ENCODE measurements at places on chromosomes 11 and 22. TPM values are rescaled to one million over a fixed set of nuclear protein-coding genes. Genes with fewer than 3 reads are reported as not detected.

GRCh38 chr11:75301601-75302345, 49.7 kb downstream of the ARRB1 start:
- no peak for DNase-seq

- DNase-seq: peak; percentile 73
Measured at GRCh38 chr22:46588279-46589140, 31.7 kb upstream of the GRAMD4 start.

GRCh38 chr22:36921309-36922104, 8.1 kb downstream of the CSF2RB start:
- DNase-seq: no peak

DNA sequence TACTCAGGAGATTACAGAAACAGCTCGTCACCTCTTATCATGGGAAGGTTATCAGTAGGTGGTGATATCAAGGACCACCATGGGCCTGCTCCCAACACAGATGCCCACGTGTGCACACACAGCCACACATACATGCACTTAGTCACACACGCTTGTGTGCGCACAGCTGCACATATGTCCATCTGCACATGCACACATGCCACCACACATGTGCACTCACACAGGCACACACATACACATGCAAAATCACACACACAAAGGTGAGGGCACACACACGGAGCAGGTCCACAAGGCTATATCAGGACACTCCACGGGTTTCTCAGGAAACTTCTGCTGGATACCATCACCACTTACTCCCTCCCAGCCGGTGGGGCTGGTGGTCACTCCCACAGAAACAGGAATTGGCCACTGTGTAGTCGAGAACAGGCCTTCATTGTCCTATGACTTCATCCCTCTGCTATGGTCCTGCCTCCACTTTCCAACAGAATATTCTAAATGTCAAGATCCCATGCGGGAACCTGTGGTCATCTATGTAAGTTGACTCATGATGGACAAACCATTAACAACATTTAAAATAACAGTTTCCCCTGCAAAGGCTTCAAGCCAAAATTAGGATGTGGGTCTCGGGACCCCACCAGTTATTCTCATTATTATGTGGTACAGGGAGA, 2.2 kb downstream of the C11orf24 start:
- no peak for DNase-seq

GRCh38 chr11:119691020-119691666, 37.9 kb downstream of the NECTIN1 start:
- peak; percentile 43 for DNase-seq

DNA sequence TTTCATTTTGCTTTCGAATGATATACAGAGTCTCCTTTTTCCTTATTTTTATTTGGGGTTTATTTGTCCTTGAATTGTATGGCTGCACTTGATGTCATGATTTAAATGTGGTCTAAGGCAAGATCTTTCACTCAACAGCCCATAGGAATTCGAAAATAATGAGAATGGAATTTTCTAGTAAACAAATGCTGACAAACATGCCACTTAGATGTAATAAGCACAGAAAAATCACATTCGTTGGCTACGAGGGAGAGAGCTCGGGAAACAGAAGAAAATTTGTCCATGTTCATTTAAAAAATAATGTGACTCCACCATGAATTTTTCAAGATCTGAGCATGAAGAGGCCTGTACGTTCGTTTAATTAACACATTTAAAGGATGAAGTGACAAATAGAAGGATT, 73.0 kb downstream of the BLID start:
- DNase-seq: no peak

DNA sequence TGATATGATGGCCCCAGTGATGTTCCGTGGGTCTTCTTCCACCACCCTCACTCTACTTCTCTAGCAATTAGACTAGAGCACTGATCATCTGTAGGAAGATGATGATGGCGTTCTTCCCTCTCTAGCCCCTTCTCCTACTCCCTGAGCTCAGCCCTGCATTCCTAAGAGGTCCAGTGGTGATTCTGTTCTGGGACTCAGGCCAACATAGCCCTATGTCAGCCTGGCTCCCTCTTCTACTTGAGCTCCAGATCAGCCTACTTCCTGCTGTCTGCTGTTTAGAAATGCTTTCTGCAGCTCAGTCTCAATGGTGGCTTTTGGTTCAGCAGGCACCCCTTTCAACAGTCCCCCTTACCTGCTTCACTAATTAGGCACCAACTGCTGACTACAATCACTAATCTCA, 86.1 kb upstream of the ZBED5 start:
- no peak for DNase-seq

DNA sequence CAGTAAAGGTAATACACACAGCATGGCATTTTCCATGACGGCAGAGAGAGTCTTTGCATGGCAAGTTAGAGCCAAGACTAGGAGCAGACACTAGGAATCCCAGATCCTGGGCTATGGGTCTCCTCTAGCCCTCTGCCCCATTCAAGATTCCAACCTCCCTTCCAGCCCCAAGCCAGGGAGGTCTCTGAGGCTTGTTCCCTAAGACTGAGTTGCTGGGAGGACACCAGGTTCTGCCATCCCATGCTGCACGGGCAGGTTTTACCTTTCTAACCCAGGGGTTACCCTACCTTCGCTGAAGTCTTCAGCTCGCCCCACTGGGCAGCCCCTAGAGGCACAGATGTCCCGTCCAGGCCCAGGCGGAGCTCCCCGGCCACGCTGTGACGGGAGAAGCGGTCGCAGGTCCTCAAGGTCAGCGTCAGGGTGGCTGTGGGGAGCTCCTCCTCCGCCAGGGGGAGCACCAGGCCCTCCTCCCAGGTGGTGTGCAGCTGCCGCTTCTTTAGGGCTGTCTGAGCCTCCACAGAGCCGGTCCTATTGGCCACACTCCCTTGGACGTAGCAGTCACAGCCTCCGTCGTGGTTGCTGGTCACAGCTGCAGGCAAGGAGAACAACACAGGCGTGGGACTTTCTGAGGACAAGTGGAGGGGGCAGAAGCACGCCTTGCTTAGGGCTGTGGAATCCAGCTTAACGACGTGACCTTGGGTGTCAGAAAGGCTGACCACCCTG, 33.8 kb downstream of the SYT13 start:
- peak; percentile 82 for DNase-seq

DNA sequence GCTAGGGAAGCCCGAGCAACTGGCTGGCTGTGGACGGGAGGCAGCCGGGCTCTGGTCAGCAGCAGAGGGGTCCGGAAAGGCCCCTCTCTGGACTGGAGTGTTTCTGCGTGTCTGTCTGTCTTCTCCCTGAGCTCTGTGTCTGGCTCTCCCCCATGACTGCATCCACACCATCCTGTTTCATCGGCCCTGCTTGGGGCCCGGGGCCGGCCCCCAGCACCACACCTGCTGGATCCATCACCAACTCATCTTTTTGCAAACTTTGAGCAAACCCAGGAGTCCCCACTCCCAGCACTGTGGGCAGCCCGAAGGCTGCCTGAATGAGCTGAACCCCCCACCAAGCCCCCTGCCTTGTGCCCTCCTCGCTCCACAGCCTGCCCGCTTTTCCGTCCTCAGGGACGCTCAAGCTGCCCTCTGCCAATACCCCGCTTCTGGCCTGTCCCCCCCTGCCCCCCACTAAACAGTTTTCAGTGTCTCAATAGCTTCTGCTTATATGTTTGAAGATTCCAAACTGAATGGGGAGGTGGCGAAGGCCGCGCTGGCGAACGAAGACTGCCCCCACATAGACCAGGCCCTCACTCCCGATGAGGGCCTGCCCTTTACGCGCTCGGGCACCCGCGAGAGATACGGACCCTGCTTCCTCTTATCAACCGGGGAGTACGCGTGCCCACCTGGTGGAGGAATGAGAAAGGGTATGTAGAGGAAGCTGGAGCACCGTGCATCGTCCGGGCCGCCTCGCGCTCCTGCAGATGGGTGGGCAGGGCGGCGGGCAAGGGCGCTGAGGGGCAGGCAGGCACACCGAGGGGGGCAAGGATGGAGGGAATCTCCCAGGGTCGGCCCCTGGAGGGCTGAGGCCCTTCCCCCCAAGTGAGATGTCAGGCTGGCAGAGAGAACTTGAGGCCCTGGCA, 44.6 kb downstream of the KCNC1 start:
- no peak for DNase-seq

GRCh38 chr11:14537134-14537599, 17.0 kb upstream of the PSMA1 start:
- no peak for DNase-seq

GRCh38 chr11:65981972-65982823, 19.8 kb downstream of the EIF1AD start:
- no peak for DNase-seq

DNA sequence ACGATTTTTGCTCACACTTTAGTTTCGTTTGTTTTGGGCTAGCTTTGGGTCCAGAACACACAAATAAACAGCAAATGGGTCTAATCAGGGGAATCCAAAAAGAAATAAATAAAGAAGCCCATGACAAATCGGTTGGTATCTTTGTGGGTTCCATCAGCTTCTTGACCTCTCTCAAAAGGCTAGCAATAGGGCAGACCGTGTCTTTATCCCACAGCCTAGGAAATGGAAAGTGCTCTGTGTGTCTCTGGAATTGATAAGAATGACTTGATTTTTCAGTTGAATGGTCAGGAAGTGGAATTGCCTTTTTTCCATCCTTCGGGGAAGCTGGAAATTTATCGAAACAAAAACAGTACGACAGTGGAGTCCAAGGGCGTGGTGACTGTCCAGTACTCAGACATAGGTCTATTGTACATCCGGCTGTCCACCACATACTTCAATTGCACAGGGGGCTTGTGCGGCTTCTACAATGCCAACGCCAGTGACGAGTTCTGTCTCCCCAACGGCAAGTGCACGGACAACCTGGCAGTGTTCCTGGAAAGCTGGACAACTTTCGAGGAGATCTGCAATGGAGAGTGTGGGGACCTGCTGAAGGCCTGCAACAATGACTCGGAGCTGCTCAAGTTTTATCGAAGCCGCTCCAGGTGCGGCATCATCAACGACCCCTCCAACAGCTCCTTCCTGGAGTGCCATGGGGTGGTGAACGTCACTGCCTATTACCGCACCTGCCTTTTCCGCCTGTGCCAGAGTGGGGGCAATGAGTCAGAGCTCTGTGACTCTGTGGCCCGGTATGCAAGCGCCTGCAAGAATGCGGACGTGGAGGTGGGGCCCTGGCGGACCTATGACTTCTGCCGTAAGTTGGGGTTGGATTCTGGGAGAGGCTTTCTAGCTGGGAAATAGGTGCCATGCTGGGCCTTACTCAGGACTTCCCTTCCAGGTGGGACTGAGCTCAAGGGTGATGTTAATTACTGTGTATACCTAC, 28.6 kb downstream of the TECTA start:
- no peak for DNase-seq

- peak; percentile 71 for DNase-seq
Measured at GRCh38 chr22:43293655-43294392, 49.3 kb downstream of the SCUBE1 start.

DNA sequence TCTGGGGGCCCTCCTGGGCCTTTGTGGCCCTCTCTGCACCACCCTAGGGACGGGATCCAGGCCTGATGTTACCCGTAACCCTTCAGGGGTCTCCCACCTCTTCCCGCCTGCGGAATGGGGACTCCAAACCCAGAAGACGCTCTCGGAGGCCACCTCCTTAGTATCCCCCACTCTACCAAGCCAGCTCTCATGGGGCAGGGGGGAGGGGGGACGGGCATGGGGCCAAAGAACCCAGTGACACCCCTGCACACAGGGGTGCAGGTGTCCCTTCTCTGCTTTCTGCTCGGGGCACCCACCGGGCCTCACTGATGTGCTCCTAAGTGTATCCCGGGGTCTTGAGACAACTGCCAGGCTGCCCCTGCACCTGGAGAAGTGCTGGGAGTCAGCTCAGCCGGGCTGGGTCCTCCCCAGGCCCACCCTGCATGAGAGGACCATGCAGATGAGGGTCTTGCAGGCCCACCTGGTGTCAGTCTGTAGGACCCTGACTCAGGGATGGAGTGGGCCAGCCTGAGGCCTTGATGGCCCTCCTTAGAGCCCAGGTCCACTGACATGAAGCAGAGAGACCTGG, 176.9 kb downstream of the IGLL1 start:
- DNase-seq: no peak

- DNase-seq: no peak
Measured at GRCh38 chr11:46513934-46514342, 79.9 kb downstream of the AMBRA1 start.

DNA sequence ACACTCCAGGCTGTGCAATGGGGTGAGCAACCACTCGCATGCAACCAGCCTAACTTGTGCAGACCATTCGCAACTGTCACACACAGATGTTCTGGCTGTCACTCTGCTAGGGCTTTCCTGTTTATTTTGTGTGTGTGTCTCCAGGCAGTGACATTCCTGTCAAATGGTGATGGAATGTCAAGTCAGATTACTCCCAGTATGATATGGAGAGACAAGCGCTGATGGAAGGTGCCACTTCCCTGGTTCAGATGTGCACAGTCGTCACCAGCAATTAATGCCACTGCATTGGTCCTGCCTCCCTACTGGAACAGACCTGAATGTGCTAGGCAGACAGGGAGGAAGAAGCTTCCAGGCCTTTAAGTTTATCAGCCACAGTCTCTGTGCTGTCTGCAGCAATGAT, 442.4 kb upstream of the ISX start:
- no peak for DNase-seq

DNA sequence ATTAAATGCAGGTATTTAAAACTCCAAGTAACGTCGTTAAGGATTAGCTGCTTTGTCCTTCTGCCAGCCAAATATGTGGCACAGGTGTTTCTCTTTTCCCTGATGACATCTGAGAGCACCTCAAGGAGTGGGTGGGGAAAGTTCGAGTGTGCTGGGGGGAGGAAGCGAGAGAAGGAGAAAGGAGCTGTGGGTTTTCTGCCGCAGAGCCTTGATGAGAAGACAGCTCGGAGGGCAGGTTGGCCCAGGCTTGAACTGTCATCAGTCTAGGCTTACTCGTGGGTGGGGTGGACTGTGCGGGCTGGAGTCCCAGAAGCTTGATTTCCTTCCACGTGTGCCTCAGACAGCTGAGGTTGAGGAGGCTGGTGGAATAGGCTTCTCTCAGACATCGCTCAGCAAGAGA, 15.2 kb upstream of the SORL1-AS1 start:
- DNase-seq: no peak

DNA sequence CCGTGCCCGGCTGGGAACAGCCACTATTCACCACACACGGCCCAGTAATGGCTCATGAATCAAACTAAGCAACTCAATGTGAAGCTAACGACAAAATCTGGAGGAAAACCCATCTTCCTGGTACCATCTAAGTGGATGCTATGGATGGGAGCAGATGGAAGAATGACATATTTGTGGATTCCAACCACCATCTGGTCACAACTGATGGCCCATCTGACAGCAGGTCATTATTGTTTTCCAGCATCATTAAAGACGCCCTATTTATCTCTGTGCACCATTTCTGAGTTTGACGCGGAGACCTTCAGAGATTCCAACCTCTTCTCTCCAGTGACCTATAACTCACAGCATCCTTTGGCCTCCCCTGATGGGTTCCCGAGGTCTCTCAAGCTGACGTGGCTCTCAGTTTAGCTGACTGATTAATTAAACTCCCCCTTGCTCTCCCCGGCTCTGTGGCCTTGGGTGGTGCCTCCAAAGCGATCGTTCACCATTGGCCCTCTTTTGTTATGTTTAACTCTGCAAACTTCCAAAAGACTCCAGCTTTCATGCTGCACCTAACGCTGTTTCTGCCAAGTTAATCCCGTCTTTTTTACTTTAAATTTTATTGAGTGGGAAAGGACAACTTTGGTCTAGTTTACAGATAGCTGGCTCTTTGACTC, 1514.4 kb downstream of the BRD1 start:
- no peak for DNase-seq

- DNase-seq: no peak
Measured at GRCh38 chr11:33713856-33714398, 13.3 kb upstream of the C11orf91 start.

The SYCE3 gene
- total RNA-seq: not detected

The DNAJB7 gene
- total RNA-seq: not detected

The OR51B2 gene
- total RNA-seq: not detected

The TMPRSS5 gene
- total RNA-seq: 0.38 TPM

The MIOX gene
- total RNA-seq: not detected

The AGBL2 gene
- total RNA-seq: 0.14 TPM

The SEC14L2 gene
- 0.65 TPM for total RNA-seq

The OR52I1 gene
- not detected for total RNA-seq

The MYOD1 gene
- total RNA-seq: 0.27 TPM

The CCDC73 gene
- not detected for total RNA-seq
